ENCODE measurements at places on chromosomes 5 and 9. TPM values are rescaled to one million over a fixed set of nuclear protein-coding genes. Genes with fewer than 3 reads are reported as not detected.
A peak's percentile ranks its signal among the peaks of the same experiment; 100 is the strongest.

GRCh38 chr5:176458904-176459561, 10.8 kb downstream of the FAF2 start:
- H3K4me1 ChIP-seq = peaks cover 22% of the 10 kb centered on the region
- no peak overlapping the region for H3K27ac ChIP-seq
- H3K36me3 ChIP-seq = peaks cover 22% of the 10 kb centered on the region
- no peak for DNase-seq
- H3K4me3 ChIP-seq = no peak overlapping the region

Gene CDH9
- total RNA-seq = not detected

DNA sequence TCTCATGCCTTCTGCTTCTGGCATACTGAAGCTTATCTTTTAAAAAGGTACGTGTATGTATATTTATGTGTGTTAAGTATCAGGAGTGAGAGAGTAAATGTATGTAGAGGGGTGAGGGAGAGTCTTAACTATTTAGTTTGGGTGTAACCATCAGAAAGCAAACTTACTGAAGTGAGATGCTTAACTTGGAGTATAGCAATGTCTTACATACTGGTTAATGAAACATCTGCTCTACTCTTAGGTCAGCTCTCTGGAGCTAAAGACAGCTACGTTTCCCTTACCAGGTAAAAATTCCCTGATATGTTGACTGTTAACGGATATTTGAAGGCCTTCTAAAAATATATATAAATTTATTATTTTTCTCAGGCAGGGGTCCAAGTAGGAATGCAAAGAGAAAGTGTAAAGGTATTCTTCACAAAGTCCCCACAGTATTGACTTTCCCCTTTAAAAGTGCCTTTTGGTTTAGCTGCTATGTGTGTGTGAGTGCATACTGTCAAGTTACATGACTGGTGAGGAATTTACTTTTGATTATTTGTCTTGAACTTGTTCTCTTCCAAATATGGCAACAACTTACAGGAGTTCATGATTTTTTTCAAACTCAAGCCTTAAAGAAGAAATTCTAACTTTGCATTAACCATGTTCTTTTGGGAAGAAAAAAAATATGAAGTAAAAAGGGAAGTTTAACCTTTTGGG, 12.3 kb upstream of the C5orf24 start:
- no peaks in the 10 kb centered on the region for H3K27me3 ChIP-seq
- no peak overlapping the region for H3K4me3 ChIP-seq
- H3K36me3 ChIP-seq = peaks cover 9% of the 10 kb centered on the region
- no peak overlapping the region for H3K27ac ChIP-seq
- no peaks in the 10 kb centered on the region for H3K4me1 ChIP-seq

DNA sequence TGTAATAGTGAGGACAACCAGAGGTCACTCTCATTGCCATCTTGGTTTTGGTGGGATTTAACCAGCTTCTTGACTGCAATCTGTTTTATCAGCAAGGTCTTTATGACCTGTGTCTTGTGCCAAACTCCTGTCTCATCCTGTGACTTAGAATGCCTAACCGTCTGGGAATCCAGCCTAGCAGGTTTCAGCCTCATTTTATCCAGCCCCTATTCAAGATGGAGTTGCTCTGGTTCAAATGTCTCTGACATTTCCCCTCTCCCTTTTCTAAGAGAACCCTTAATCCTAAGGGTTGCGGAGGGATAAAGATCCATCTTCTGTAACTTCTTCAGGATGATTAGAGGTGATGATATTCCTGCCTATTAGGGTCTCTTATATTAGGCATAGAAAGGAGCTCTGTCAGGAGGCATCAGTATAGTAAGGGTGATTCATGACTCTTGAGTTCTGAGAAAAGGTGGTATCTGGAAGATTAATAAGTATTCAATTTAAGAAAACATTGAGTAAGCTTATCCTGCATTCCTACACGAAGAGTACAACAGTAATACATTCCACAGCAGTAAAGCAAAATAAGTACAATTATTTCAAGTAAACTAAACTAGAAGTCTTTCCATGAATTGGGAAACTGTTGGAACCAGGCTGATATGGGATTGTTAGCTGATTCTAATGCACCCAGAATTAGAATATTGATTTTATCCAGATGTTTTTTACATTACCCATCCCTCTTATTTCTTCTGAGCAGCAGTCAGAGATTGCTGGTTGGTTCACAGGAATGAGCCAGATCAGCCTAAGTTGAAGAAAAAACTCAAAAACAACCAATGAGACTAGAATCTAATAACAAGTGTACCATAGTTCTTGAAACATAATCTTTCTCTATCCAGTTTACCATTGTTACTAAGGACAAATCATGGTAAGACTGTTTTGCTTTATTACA, 39.9 kb downstream of the SHC3 start:
- no peaks in the 10 kb centered on the region for H3K36me3 ChIP-seq
- no peak for DNase-seq
- no peaks in the 10 kb centered on the region for H3K4me1 ChIP-seq

DNA sequence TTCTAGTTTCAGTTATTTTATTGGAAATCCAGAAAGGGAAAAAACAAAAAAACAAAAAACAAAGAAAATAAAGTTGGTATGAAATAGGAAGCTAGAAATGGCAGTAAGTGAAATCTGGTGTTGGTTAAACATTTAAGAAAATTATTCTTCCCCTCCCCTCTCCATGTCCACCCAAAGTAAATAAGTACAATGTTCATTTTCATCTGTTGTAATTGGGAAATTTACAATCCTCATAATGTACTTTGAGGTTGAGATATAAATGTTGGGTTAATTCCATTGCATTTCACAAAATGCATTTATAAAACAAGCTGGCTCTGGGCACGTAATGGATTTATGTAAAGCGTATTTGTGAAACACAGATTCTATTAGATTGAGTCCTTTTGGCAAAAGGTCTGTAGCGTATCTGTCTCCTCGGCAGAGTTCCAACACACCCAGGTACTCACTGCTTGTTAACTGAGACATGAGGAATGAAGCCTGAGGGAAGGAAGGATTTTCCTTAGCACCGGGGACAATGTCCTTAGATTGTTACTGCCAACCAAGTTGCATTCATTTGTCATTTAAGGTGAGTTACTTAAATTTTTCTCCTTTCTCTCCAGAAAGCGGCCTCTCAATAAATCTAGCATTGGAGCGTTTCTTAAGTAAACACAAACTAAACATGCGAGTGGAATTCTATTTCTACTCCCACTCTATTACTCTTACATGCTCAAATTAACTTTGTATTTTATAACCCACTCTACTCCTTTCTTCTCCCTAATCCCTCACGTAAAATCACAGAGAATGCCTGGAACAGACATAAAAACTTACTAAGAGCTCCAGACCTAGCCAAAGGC, 912.3 kb upstream of the WWC1 start:
- H3K36me3 ChIP-seq = no peaks in the 10 kb centered on the region
- DNase-seq = no peak

Gene PCDHB8
- total RNA-seq = not detected

- no peak overlapping the region for H3K4me3 ChIP-seq
- H3K27me3 ChIP-seq = peaks cover 2% of the 10 kb centered on the region
- DNase-seq = no peak
These were observed 47.1 kb upstream of the PWWP2A start for GRCh38 chr5:160166069-160166972.

Gene PCDHB13
- total RNA-seq = not detected

- H3K27me3 ChIP-seq = no peaks in the 10 kb centered on the region
- no peak overlapping the region for H3K27ac ChIP-seq
- H3K4me3 ChIP-seq = no peak overlapping the region
- DNase-seq = no peak
- no peaks in the 10 kb centered on the region for H3K36me3 ChIP-seq
These were observed 1056.5 kb upstream of the EDIL3 start for GRCh38 chr5:85441156-85441555.

Gene DRD1
- not detected for total RNA-seq

DNA sequence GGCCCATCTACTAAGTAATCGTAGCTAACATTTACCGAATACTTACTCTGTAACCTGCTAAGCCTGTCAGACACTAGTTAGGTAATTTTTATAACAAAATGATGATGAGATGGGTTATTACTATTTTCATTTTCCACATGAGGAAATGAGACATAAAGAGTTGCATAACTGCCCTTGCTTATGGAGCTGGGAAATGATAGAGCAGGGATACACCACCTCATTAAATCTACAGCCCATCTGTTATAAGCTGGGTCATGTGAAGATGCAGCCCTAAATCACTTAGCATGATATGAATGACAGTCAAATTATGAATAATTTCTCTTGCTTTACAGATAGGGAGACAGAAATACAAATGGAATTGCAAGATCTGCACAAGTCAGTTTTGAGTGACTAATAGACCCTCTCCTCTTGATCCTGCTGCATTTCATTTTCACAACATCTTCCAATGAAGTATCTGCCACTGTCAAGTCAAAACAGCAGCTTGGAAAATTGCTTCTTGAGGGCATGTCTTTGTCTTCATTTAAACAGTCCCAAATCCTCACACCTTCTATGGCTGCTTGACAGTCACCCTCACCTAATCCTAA, 364.7 kb downstream of the PRELID2 start:
- no peaks in the 10 kb centered on the region for H3K27me3 ChIP-seq
- H3K36me3 ChIP-seq = no peaks in the 10 kb centered on the region
- H3K4me1 ChIP-seq = no peaks in the 10 kb centered on the region
- H3K4me3 ChIP-seq = no peak overlapping the region
- no peak overlapping the region for H3K27ac ChIP-seq
- no peak for DNase-seq

- peaks cover 23% of the 10 kb centered on the region for H3K4me1 ChIP-seq
- no peak for DNase-seq
- no peaks in the 10 kb centered on the region for H3K27me3 ChIP-seq
- peaks cover 49% of the 10 kb centered on the region for H3K36me3 ChIP-seq
These were observed 396.3 kb downstream of the KDM4C start for GRCh38 chr9:7154003-7154619.

GRCh38 chr5:118098716-118099115, 889.6 kb downstream of the DTWD2 start:
- no peaks in the 10 kb centered on the region for H3K27me3 ChIP-seq
- no peak overlapping the region for H3K4me3 ChIP-seq

Gene SLC27A6
- not detected for total RNA-seq

Gene IRGM
- 2.2 TPM for total RNA-seq

DNA sequence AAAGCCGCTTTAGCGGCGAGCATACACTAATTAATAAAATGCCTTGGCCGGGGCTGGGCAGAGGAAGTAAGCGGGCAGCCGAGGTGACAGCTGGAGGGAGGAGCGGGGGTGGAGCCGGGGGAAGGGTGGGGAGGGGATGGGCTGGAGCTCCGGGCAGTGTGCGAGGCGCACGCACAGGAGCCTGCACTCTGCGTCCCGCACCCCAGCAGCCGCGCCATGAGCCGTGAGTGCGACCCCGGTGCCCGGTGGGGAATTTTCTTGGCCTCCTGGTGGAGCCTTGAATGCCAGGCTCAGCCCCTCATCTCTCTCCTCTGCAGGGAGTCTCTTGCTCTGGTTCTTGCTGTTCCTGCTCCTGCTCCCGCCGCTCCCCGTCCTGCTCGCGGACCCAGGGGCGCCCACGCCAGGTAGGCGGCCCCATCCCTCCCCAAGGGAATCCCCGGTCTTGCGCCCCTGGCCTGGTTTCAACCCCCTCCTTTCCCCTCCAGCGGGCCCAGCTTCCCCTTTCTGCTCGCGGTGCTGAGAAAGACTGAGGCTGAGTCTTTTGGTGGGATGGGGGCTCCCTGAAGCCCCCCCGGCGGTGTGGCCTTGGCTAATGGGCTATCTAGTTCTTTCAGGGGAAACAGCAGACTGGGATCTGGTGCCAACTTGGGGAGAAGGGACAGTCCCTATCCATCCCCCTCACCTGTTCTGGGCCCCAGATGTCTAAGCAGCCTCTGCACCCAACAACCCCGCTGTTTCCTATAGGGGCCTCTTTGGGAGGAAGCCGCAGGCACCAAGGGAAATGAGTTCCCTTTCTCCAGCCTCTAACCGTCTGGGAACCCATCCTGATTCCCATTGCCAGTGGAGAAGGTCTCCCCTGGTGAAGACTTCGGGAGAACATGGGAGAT, at the start of gene PTGS1:
PTGS1 (plus strand) TSS at position 156 of the 887 bp plus-strand sequence; CDS start at position 217, 61 bp downstream.
- no peak within 1 kb of the TSS for H3K27ac ChIP-seq
- H3K36me3 ChIP-seq = no peaks in the 10 kb centered on the region
- peaks cover 14% of the 10 kb centered on the region for H3K4me1 ChIP-seq
- peaks cover 20% of the 10 kb centered on the region for H3K27me3 ChIP-seq
- no peak for DNase-seq

DNA sequence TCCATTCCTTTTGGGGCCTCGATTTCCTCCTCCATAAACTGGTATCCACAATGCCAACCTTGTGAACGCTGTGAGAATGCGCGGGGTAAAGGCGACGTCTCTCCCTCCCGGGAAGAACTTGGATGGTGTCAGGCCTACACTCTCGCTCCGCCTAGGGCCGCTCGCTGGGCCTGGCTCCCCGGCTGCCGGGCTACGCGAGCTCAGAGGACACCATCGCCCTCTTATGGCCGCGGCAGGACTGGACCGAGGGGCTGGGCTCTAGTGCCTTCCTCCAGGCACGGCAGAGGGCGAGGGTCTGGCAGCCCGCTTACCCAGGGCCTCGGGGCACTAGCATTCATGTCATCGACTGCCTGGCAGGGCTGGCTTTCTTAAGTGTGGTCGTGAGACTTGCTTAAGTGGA, 1.3 kb upstream of the EXOSC2 start:
- peaks cover 27% of the 10 kb centered on the region for H3K36me3 ChIP-seq
- H3K27ac ChIP-seq = peak overlapping the region; percentile 58
- peaks cover 3% of the 10 kb centered on the region for H3K27me3 ChIP-seq
- H3K4me1 ChIP-seq = peaks cover 60% of the 10 kb centered on the region

Gene SLC45A2
- total RNA-seq = 0.19 TPM

Gene CATSPER3
- 1.2 TPM for total RNA-seq

GRCh38 chr5:54653956-54654614, 136.5 kb downstream of the SNX18 start:
- no peaks in the 10 kb centered on the region for H3K27me3 ChIP-seq
- no peak for DNase-seq
- no peak overlapping the region for H3K4me3 ChIP-seq

Gene BTNL3
- not detected for total RNA-seq

GRCh38 chr9:89351584-89352300, 33.4 kb downstream of the SECISBP2 start:
- peaks cover 81% of the 10 kb centered on the region for H3K36me3 ChIP-seq
- H3K27me3 ChIP-seq = no peaks in the 10 kb centered on the region
- no peak for DNase-seq

- no peak overlapping the region for H3K4me3 ChIP-seq
- no peak overlapping the region for H3K27ac ChIP-seq
- no peaks in the 10 kb centered on the region for H3K36me3 ChIP-seq
- peaks cover 3% of the 10 kb centered on the region for H3K4me1 ChIP-seq
- H3K27me3 ChIP-seq = peaks cover 42% of the 10 kb centered on the region
These were observed 460 bp downstream of the DMRTA1 start for GRCh38 chr9:22446950-22447617.

Gene APBA1
- 1.6 TPM for total RNA-seq

- H3K27me3 ChIP-seq = peaks cover 8% of the 10 kb centered on the region
- H3K4me3 ChIP-seq = no peak overlapping the region
- peaks cover 29% of the 10 kb centered on the region for H3K4me1 ChIP-seq
These were observed 2.8 kb upstream of the GPR150 start for GRCh38 chr5:95617057-95617456.

Gene CSF1R
- 0.08 TPM for total RNA-seq

DNA sequence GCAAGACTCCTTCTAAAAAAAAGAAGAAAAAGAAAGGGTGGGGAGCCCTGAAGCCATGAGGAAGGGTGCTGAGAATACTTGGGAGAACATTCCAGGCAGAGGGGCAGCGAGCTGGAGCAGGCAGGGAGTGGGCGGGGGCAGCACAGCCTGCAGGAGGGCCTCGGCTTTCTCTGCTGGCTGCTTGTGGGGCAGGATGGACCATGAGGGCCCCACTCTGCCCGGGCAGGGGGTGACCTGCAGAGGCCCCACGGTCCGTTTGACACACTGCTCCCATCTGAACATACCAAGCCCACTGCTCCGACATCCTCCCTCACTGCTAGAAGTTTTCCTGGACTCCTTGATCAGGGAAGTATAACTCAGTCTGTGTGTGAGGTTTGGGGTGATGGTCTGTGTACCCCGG, 11.7 kb upstream of the NUP214 start:
- H3K36me3 ChIP-seq = no peaks in the 10 kb centered on the region
- H3K27me3 ChIP-seq = peaks cover 2% of the 10 kb centered on the region
- H3K27ac ChIP-seq = no peak overlapping the region
- H3K4me1 ChIP-seq = no peaks in the 10 kb centered on the region
- no peak overlapping the region for H3K4me3 ChIP-seq
